ENCODE measurements at places on chromosomes 1 and 21.

- DNase-seq = no peak
These were observed 17.0 kb downstream of the RRP1B start for GRCh38 chr21:43676391-43676790.

DNA sequence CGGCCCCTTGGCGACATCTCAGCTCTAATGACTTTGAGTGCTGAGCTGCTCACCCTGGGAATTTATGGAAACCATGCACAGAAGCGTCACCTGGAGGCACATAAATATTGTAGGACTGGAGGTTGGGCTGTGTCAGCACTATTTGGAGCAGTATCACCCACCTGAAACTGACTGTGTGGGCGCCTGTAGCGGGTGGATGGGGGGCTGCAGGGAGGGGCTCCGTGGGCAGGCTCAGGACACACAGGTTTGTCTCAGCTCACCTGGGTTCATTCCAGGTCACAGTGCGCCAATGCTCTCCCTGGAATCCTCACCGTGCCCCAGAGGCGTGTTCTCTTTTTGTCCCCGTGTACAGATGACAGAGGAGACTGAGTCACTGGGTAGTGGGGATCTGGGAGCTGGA lies 74.8 kb upstream of the ACTL8 start:
- no peak for DNase-seq

GRCh38 chr1:150015651-150016131 lies 5.2 kb upstream of the OTUD7B start:
- no peak for DNase-seq

DNA sequence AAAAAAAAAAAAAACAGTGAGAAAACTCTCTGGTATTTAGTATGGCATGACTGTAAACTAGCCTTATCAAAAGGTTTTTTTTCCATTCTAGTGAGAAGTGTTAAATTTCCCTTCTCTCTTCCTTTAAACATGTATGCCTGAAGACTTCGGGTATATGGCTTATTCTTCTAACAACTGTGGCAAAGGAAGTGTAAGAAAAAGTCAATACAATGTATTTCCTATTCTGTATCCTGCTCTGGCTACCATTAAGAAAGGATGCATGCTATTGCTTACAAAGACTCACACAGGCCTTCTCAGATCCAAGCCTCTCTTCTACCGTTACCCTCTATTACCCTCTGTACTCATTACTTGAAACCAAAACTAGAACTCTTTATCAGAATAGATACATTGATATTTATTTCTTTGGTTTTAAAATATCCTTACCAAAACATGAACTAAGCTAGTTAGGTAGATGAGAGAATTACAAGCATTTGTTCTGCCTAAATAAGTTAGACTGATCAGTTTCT lies 8.4 kb downstream of the CEPT1 start:
- DNase-seq = no peak

DNA sequence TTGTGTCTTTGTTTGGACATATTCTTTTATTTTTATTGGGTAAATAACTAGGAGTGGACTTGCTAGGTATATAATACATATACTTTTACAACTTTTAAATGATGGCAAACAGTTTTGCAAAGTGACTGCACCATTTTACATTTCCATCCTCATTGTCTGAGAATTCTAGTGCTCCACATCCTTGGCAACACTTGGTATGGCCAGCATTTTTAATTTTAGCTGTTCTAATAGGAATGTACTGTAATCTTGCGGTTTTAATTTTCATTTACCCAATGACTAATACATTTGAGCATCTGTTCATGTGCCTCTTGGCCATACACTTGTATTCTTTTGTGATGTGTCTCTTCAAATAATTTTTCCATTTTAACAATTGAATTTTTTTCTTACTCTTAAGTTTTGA lies 37.0 kb upstream of the ATP6V1G3 start:
- DNase-seq = no peak

DNA sequence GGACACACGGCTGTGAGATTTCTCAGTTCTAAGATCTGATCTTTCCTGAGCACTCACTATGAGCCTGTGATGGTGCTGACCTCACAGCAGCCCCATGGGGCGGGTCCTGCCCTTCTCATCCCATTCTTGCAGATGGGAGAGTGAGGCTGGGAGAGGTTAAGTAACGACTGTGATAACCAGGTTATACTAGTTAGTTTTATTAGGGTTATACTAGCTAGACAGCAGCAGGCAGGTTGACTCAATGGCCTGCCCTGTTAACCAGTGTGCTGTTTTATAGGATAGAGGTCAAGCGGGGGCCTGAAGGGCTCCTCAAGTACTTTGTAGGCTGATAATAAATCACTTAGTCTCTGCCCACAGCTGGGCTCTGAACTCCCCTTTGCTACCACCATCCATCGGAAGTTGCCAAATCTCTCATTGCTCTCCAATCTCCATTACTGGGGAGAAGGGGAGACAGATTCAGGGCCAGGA lies 4.8 kb downstream of the CNTN2 start:
- DNase-seq = no peak

- no peak for DNase-seq
These were observed 2.8 kb downstream of the TAL1 start for GRCh38 chr1:47229031-47229885.

DNA sequence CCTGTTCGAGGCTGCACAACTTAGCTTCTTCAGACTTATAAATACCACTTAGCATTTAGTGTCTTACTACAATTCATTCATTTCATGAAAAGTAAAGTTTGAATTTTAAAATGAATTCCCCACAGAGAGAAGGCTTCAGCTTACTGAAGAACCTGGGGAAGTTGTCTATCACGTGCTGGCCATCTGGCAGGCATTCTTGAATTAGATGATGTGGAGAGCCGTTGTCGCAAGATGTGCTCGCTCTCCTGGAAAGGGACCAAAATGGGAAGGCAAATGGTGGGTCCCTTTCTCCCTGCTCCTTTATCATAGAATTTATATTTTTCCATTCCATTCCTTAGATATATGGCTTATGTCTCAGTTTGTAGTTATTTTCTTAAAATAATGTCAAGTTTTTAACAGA lies 90.5 kb downstream of the CD247 start:
- DNase-seq = no peak

- DNase-seq = peak; percentile 36
These were observed 17.1 kb downstream of the ARHGEF16 start for GRCh38 chr1:3471356-3472087.

DNA sequence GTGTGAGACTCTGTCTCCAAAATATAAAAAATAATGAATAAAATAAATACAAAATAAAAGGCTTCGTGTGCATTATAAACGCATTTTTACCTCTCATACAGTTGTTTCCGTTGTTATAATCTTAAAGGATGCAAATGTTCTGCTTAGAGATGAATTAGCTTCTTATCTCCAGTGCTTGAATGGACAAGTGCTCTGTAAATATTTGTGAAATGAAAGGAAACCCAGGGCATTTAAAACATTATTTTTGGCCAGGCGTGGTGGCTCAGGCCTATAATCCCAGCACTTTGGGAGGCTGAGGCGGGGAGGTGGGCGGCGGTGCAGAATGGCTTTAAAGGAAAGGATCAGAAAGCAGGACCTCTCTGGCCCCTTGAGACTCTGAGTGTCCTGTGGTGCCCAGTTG lies 94.5 kb downstream of the HUNK start:
- no peak for DNase-seq

DNA sequence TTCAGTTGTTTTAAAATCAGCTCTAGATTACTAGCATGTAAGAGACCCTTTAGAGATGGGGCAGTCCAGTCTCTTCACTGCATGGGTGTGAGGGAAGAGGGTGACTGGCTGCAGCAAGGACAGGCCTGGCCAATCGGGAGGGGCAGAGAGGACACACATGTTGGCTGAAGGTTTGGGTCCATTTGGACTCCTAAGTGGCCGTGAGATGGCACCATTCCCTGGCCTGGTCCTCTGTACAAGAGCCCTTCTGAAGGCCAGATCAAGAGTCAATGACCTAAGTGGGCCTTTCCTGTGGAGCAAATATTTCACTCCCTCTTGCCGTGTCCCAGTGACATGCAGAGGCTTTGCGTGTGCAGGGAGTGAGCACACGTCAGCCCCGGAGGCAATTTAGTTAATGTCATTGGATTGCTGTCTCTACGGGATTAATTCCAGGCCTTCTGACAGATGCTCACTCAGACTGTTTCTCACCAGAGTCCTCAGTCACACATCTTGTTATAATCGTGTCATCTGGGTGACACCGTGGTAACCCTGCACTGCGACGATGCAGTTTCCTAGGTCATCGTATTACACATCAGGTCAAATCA lies 613.0 kb downstream of the NPHP4 start:
- no peak for DNase-seq

GRCh38 chr1:234538062-234538731 lies 59.2 kb upstream of the TARBP1 start:
- no peak for DNase-seq

- no peak for DNase-seq
These were observed 53.7 kb downstream of the CACHD1 start for GRCh38 chr1:64523413-64524337.

DNA sequence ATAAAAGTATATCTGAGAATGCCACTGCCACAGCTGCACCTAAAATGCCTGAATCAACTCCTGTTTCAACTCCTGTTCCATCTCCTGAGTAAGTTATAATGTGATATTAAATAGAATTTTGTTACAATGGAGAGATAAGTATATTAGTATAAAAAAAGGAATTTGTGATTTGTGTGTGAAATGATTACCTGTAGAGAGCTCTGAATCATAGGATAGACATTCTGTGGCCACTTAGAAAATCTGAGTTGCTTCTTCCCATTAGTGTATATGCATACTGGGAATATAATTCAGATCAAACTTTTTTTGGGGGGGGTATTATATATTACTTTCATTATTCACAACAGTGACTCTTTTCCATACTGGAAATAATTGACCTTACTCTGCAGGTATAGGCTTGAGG lies 52.9 kb downstream of the SUCO start:
- no peak for DNase-seq

DNA sequence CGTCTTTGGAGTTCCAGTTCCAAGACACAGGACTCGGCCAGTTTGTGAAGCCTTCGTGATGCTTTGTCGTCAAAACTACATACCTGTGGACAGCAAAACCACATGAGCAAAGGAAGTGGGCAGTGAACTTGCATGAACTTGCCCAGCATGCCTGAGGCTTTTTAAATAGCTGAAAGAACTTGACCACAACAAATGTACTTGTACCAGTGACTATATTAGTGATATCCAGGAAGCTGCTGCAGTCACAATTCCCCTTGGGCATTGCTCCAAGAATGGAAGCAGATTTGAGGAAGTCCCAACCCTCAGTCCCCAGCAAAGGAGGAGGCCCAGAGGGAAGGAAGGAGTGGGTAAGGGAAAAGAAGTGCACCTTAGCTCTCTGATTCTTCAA lies 2.6 kb downstream of the FUCA1 start:
- no peak for DNase-seq
